DMS 273 treated with DMSO at 0.1 percent for 48 hours (cell line): ENCODE measurements at places on chromosomes 3 and 15.
A peak's percentile ranks its signal among the peaks of the same experiment; 100 is the strongest.

DNA sequence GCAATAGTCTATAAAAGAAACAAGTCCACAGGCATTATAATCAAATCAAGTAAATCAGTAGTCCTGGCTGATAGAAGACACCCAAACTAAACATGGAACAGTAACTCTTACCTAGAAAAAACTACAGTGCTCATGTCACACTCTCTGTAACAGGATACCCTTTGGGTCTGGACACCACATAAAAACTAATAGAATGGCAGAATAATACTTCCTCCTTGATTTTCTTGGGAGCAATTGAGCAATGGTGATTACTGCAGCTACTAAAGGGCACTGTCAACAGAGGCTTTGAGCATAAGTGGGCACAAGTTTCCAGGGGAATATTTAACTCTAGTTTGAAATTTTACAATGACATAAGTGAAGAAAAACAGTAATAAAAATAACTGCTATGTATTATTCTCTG, 59.5 kb downstream of the GLB1 start:
- DNase-seq = no peak

- no peak for DNase-seq
Observed at GRCh38 chr15:60005352-60006202, 1.5 kb downstream of the FOXB1 start.

GRCh38 chr3:42402394-42403096, 7.9 kb downstream of the LYZL4 start:
- DNase-seq = no peak

- DNase-seq = peak; percentile 15
Observed at GRCh38 chr3:43525941-43526607, 95.7 kb downstream of the ANO10 start.

GRCh38 chr15:66833803-66834202, 131.8 kb downstream of the SMAD6 start:
- DNase-seq = no peak

DNA sequence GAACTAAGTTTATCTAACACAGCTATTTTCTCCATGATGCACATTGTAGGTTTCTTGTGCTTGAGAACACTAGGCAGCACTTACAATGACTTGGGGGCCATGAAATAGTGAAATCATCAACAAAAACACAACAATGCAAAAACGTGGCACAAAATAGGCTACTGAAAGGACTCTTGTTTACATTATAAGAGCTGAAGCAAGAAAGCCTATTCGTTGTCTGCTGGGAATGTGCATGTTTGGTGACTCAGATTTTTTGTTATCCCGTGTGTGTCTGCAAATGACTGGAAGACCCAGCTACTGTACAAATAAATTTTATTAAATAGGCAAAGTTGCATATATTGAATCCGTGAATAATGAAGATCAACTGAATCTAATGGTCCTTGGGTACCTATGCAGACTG, 85.0 kb downstream of the TCF12 start:
- DNase-seq = no peak

DNA sequence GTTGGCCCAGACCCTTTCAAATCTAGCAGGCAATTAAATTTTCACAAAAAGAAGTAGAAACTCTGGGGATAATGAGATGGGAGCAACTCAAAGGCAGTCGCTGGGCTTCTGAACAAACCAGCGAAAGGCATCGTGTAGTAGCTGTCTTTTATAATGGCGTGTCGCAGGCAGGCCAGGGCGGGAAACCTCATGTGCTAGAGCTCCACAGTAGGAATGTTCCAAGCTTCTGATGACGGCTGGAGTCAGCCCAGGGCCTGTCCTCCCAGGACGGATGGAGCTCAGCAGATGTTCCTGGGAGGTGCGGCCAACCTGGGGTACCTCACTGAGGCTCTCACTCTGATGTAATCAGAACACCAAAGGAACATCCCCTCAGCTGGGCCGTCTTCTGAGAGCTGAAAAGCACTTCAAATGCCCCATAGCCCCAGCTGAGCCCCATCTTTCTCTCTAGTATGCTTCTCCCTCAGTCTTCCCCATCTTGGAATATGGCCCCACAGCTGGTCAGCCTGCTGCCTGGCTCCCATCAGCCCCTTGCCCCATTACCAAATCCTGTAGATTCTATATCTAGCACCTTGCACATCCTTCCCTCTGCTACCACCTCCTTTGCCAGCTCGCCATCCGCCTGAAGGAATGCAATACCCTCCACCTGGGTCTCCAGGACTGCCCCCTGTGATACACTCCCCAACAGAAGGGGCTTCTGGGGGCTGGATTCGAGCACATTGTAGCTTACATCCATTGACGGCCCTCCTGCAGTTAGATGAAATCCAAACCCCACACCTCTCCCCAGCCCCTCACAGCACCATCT, 54.9 kb upstream of the ATP2B2 start:
- no peak for DNase-seq

- DNase-seq = no peak
Observed at GRCh38 chr15:42151141-42151561, 5.3 kb downstream of the PLA2G4F start.

- DNase-seq = no peak
Observed at GRCh38 chr3:60053526-60054265, 1003.9 kb upstream of the CFAP20DC start.

DNA sequence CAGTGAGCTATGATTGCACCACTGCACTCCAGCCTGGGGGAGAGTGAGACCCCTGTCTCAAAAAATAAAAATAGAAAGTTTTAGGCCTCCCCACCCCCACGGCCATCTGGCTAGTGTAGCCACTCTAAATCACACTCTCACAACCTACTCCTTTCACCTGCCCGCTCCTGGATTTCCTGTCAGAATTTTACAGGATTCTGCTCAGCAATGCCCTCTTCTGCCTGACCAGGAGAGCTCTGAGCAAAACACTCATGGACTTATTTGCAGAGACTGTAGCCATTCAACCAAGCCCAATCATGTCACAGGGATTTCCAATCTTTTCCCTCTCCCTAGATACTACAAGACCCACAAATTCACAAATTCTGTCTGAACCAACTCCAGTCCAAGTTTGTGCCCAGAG, 242.6 kb upstream of the TPRG1 start:
- no peak for DNase-seq

GRCh38 chr3:170641510-170642236, 55.8 kb upstream of the SLC7A14 start:
- DNase-seq = no peak

DNA sequence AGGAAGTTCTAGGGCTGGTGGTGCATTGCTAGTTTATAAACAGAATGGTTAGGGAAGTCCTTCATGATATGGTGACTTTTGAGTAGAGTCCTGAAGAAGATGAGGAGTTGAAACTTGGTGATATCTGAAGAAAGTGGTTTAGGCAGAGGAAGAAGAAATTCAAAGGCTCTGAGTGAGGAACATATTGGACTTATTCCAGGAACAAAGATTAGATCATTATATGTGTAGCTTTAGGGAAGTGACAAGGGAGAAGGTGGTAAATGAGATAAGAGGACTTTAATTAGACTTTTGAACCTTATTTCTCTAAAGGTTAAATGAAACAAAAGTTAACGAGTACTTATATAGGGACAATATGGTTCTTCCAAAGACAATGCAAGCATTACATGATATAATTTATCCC, 286.7 kb downstream of the DOCK3 start:
- DNase-seq = no peak

DNA sequence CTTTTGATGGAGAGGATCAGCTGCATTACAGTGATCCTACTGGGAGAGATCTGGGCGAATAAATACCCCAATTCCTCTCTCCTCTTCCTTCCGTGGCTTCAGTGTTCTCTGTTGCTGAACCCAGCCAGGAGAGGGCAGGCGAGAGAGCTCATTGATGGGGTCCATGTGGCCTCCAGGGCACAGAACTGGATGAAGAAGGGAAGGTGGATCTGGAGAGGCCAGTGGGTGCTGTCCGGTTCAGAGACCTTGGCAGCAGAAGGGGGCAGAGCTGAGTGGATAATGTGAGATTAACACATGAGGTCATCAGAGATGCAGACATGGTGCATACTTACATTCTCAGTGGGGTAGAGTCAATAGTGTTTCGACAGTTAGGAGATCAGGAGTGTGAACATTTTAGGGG, 193.6 kb downstream of the CLSTN2 start:
- DNase-seq = peak; percentile 86

DNA sequence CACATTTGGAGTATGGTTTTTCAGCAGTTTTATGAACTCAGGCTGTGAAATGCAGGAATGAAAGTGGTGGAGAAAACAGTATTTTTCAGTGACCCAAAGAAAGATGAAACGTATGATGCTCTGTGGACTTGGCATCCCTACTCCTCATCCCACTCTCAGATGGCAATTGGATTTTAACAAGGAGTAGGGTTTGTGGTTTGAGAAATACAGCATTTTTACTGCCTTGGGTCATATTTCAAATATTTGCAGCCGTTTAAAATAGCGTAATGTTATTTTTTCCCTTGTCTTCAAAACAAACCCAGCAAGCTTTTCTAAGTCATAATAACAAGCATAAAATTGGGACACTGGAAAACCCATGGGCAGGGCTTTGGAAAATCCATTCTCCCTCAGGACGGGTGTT, 117.2 kb upstream of the LRIG1 start:
- no peak for DNase-seq

DNA sequence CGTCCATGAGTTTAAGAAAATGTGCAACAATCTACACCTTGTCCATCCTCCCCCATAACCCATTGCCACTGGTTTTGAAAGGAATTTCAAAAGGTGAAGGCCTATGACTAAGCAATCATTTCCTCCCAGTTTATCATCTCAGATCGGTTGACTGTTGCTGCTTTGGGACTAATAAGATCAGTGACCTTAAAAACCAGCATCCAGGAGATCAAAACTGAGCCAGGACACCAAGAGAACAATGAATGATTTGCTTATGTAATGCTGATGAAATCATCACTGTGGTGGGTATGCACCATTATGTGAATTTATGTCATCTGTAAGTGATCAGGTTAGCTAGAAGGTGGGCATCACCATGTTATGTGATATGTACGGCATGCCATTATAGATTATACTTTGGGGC, 195.5 kb downstream of the SSR3 start:
- no peak for DNase-seq

GRCh38 chr3:191301017-191301416, 28.2 kb upstream of the CCDC50 start:
- no peak for DNase-seq

DNA sequence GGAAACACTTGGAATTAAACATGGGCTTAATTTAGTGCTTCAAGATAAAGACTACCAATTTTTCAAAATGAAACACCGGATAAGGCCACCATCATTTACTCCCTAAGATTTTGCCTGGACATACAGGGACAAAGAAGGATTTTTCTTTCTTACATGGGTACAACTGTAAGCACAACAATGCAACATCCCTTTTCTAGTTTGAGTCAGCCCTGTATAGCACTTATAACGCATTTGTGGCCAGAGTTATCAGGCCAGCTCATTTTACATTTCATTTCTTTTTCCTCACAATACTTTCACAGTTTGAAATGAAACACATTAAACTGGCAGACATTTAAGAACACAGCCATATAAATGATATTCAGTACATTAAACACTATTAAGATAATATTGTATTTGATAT, 9.8 kb upstream of the SUCNR1 start:
- no peak for DNase-seq

- no peak for DNase-seq
Observed at GRCh38 chr3:132661101-132661500, 972 bp downstream of the UBA5 start.

DNA sequence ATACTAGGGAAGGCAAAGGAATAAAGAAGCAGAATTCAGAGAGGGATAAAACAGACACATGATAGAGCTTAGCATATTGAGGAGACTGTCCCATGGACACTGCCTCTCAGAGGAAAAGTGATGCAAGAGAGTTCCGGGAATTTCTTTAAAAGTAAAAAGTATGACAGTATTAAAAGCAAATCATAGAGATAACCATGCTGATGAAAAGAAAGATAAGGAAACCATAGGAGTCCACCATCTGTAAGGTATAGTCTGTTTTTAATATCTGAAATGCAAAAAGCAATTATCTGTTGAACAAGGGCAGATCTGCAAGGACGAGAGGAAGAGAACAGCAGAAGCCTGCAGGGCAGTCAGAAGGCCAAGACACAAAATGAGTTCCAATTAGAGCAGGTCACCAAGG, 495.9 kb upstream of the GOLIM4 start:
- no peak for DNase-seq

DNA sequence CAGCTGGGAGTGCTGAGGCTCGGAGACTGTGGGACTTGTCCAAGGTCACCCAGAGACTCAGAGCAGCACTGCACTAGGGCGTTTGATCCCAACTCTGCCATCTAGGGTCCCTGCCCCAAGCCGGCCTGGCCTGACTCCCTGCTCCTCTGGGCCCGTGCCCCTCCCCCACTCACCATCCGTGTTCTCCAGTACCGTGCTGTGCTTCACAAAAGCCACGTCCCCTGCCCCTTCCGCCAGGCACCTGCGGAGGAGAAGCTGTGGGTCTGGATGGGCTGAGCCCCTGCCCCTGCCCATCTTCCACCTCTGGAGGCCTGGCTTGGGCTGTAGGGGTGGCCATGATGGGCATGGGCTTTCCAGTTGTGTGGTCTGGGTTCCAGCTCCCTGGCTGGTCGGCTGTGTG, 8.4 kb downstream of the MELTF start:
- no peak for DNase-seq

- no peak for DNase-seq
Observed at GRCh38 chr3:125383744-125384143, 8.6 kb upstream of the ZNF148 start.

GRCh38 chr3:69879051-69879450, 120.5 kb upstream of the SAMMSON start:
- DNase-seq = no peak

DNA sequence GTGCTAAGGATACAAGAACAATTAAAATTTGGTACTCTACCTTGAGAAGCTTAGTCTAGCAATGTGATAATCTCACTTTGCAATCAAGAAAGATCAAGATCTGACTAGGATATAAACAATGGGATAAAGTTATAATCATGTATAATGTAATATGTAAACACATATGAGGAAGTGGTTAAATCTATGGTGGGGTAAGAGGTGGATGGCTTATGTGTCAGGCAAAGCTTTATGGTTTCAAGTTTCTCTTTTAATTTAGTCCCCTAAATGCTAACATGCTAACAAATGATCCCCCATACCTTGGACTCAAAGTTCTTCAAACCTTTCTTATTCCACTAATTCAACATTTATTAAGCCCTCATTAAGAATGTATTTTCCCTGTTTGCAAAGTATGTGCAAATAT, 2.5 kb downstream of the RSL24D1 start:
- DNase-seq = no peak

DNA sequence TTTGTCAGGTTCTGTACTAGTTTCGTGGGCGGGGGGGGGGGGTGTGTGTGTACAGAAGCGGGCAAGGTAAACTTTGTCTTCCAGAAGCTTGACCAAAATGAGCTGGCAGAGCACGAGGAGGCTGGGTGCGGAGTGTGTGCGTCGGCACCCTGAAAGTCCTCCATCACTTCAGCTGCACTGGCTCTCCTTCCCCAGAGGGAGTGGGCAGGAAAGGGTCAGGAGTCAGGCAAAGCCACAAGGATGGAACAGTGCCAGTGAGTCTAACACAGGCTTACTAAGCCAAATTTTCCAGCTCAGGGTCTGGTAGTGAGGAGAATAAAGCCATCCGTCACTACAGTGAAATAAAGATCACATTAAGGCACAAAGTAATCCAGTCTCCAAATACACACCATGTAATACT, 11.9 kb upstream of the SH3GL3 start:
- DNase-seq = no peak

- no peak for DNase-seq
Observed at GRCh38 chr3:98776140-98776493, 13.0 kb downstream of the ST3GAL6 start.
